GM23338 (cell line): ENCODE measurements at places on chromosomes 5 and 9.

DNA sequence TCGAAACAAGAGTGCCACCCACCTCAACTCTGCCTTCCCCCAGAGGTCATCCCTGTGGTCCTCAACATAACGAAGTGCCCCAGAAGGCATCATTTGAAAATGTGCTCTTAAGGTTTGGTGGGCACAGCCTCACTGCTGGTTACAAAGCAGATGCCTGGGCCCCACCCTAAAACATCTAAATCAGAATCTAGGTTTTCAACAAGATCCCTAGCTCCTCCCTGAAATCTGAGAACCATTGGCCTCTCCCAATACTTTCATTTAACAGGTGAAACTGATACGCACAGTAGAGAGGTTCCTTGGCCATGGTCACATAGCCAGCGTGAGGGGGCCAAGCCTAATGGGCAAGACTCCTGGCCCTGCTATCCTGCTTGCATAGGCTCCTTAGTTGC is 376.2 kb upstream of the CLINT1 start:
- no peak for DNase-seq

- DNase-seq = no peak
These were observed 141.1 kb upstream of the IRX2 start for GRCh38 chr5:2892466-2893000.

GRCh38 chr9:80072451-80072850 is 500.7 kb downstream of the TLE4 start:
- DNase-seq = no peak

DNA sequence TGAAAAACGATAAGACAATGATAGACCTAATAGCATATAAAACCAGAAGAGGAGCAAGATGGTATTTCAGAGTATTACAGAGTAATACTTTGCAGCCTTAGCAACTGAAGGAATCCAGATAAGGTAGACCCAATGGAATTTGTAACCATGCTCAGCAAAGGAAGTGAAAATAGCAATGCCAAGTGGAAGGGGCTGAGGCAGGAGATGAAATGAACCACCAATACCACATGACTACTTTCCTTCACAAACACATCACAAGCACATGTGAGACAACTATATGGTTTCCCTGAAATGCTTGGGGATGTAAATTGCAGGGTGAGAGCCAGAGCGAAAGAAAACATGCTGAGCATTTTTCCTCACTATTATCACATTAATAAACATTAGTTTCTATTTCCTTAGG is 79.8 kb upstream of the MELK start:
- no peak for DNase-seq

GRCh38 chr5:89168766-89169165 is 285.8 kb upstream of the MEF2C start:
- no peak for DNase-seq

- DNase-seq = no peak
These were observed 273.2 kb downstream of the FAM170A start for GRCh38 chr5:119902593-119902992.

DNA sequence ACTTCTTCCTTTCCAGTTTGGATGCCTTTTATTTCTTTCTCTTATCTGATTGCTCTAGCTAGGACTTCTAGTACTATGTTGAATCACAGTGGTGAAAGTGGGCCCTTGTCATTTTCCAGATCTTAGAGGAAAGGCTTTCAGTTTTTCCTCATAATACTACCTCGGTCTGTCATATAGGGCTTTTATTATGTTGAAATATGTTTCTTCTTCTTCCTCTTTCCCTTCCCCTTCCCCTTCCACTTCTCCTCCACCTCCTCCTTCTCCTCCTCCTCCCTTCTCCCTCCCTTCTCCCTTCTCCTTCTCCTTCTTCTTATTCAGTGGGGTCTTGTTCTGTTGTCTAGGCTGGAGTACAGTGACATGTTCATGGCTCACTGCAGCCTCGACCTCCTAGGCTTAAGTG is 9.2 kb upstream of the TERT start:
- DNase-seq = no peak

GRCh38 chr9:134962065-134962972 is 44.6 kb upstream of the FCN1 start:
- DNase-seq = no peak

- no peak for DNase-seq
These were observed 239.5 kb upstream of the MAP3K1 start for GRCh38 chr5:56575821-56576220.

DNA sequence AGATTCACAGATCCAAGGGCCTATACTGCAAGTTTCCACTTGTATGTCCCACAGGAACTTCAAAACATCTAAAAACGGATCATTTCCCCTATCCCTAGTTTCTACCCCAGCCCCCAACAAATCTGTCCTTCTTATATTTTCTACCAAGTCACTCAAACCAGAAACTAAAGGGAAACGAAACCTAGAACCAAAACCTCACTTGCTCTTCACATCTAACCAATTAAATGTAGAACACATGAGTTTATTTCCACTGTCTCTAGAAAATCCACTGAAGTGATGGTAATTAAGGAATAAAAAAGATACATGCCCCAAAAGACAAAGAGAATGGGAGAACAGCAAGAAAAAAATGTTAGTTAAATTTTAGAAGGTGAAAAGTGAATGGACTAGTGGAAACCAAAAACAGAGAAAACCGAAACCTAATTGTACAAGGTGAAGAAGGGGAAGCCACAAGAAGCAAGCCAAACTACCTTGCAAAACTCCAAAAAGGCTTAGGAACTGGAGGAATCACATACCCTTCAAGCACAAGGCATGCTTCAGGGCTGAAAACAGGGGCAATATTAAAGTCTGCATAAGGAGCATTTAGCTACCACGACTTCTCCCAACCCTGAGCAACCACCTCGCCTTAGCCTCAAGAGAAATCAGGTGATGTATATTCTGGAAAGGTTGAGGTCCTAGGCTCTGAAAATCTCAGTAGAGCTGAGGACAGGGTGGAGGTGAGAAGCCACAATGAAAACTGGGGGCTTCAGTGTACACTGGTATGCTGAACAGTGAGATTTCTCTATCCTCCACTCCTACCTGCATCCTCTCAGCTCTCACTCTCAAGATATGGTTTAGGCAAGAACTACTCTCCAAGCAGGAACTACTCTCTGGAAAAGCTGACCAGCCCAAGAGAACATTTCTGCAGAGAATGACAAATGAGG is 11.1 kb downstream of the SMU1 start:
- no peak for DNase-seq

DNA sequence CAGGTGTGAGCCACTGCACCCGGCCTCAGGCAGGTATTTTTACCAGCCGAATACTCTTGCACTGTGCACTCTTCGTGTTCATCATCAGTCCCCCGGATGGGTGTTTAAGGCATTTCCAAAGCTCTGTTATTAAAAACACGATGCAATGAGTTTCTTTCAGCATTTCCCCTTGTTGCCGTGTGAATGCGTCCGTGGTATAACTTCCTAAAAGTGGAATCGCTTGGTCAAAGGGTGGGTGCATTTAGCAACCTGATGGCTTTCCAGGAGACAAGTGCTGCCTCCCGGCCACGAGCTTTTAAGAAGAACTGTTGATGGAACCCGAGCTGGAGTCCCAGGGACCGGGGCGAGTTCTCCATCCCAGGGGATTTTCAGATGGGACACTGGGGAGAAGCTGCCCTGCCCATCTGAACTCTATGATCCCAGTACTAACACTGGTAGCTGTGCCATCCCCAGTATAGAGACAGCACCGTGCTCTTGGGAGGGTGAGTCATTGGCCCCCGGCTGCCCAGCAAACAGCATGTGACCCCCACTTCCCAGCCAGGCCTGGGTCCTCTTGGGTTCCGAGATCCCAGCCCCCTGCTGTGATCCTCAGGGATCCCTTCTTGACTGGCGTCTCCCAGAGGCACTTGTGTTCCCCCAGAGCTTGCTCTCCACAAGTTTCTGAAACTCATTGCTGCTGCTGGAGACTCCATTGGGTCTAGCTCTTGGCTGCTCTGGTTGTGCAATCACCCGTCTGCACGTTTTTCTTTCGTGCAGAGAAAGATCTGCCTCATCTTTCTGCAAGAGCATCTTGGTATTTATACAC is 169.5 kb upstream of the IER5L start:
- DNase-seq = no peak

DNA sequence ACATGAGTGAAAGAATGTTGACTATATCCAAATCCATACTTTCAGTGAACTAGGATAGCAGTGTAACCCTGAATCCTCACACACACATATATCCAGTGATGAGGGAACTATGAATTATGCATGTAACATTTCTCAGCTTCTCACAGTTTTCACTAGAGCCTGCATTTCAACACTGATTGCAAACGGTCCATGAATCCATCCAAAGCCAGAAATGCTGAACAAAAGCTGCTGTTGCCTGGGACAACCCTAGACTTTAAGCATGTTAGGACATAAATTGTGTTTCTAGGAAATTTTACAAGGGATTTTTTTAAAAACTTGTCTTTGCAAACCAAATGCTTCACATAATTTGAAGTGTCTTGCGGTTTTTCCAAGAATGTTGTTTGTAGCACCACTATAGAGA is 2010.0 kb upstream of the WWC1 start:
- DNase-seq = no peak

DNA sequence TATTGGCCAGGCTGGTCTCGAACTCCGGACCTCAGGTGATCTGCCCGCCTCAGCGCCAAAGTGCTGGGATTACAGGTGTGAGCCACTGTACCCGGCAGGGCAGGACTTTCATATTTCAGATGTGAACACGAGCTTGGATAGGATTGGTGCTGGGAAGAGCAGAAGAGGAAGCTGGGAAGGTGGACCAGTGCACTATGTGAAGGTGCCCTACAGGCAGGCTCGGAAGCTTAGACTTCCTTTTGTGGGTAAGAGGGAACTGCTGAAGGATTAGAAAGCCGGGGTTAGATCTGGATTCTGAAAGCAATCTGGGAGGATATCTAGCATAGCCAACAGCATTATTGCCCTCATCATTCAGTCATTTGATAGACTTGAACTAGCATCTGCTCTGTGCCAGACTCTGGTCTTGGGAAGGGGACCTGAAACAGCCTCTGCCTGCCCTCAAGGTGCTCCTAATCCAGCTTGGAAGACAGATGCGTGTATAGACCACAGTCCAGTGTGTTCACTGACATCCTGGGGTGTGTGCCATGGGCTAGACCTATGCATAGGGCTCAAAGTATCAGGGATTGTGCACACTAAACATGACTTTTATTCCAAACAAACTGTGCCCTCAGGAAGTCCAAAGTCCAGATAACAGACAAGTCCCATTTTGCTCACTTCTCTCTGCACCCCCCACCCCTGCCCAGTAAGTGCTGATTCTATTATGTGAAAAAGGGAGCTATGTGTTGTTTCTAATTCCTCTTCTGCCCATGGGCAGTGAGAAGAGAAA is 637 bp downstream of the CBY3 start:
- DNase-seq = no peak

- no peak for DNase-seq
These were observed 38.2 kb upstream of the FYB1 start for GRCh38 chr5:39257554-39257953.

DNA sequence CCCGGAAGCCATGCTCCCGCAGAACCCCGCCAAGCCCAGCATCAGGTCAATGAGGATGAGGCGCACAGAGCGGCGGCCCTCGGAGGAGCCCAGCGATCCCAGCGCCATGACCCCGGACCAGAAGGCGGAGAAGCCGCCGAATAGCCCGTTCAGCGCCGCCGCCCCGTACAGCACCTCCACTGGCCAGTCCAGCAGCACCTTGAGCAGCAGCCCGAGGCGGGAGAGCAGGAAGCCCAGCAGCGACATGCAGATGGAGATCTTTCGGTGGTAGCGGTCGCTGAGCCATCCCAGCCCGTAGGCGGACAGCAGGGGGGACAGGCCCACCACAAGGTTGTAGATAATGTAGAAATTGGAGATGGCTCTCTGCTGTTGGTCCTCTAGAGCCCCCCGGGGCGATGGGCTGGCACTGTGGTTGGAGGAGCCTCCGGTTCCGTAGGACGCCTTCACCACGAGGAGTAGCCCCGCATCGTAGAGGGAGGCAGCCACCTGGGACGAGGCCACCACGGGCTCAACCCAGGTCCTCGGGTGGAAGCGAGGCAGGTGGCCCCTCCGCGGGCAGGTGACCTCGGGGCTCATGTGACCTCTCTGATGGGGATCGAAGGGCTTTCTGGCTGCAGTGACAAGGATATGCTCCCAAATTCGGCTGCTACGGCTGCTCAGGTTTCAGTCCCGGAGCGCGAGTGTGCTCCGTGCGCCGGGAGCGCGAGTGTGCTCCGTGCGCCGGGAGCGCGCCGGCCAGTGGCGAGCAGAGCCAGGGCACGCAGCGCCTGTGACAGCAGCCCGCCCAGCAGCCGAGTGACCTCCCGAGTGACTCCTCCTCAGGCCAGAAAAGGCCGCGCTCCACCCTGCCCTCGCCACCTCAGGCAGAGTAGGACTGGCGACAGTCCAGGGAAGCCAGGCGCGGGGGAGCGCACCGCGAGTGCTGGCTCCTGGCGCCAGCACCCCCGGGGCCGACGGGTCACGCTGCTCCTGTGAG is at the start of gene SLC46A2:
TSS of gene SLC46A2 (minus strand) at position 771 of the 976 bp plus-strand sequence. CDS start at position 576, 195 bp downstream.
- DNase-seq = peak; percentile 64

DNA sequence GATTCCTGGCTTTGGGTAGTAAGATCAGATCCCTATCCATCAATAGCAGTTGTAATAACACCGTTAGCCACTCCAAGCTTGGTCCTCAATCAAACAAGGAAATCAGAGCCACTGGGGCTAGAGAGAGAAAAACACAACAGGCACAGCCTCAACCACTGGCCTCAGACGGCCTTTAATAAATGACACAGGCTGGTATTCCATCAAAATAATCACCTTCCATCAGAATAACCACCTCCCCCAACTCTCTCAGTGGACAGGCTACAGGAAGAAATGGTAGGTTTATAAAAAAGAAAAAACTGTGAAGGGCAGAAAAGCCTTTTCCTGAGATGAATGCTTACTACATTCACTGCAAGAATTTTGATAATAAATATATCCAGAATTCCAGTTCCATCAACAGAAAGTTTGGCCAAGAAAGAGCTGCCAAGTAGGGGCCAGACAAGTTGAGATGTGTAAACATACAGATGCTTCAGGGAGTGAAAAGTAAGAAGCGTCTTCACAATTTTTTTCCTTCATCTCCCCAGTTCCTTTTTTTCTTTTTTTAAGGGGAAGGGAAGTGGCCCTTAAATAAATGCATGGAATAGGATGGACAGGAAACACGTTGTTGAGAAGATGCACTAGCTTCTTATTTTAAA is 5.5 kb downstream of the FOXD1 start:
- DNase-seq = no peak

DNA sequence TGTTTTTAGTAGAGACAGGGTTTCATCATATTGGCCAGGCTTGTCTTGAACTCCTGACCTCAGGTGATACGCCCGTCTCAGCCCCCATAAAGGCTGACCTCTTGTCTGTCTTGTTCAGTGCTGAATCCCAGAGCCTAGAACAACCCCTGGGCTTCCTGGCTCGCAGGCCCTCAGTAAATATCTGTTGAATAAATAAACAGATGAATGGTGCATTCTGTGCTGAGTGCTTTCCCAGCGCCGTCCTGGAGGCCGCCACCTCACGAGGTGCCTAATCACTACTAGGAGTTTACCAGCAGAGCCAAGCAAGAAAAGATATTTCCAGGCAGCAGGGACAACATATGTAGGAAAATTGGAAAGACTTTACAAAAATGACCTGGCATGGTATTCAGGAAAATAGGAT is 88.5 kb downstream of the SNX24 start:
- DNase-seq = no peak

- peak; percentile 71 for DNase-seq
These were observed 1.7 kb downstream of the FST start for GRCh38 chr5:53481887-53482716.

- DNase-seq = no peak
These were observed 16.1 kb downstream of the SLC45A2 start for GRCh38 chr5:33968211-33969005.

GRCh38 chr9:38229504-38230155 is 160.6 kb upstream of the SHB start:
- no peak for DNase-seq

GRCh38 chr5:135598691-135599395 is 20.1 kb upstream of the CXCL14 start:
- DNase-seq = no peak

GRCh38 chr5:179612577-179613459 is 10.7 kb downstream of the HNRNPH1 start:
- no peak for DNase-seq
